ENCODE measurements at places on chromosomes 2 and 18.

DNA sequence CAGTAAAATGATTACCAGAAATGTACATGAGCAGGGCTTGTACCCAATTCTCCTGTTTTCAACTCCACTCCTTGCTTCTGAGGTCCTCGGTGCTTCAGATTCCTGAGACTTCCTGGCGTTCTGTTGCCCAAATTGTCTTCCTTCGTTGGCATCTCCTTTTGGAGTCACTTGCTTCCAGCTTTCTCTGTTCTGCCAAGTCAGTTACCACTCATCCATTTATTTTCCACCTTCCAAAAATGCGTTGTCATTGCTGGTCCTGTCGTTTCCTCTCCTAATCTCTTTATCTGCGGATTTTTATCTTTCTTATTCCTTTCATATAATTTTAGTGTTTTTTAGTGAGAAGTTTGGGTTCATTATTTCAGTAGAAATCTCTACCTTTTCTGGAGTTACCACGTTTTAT, 18.5 kb upstream of the EFR3B start:
- no peak for DNase-seq

DNA sequence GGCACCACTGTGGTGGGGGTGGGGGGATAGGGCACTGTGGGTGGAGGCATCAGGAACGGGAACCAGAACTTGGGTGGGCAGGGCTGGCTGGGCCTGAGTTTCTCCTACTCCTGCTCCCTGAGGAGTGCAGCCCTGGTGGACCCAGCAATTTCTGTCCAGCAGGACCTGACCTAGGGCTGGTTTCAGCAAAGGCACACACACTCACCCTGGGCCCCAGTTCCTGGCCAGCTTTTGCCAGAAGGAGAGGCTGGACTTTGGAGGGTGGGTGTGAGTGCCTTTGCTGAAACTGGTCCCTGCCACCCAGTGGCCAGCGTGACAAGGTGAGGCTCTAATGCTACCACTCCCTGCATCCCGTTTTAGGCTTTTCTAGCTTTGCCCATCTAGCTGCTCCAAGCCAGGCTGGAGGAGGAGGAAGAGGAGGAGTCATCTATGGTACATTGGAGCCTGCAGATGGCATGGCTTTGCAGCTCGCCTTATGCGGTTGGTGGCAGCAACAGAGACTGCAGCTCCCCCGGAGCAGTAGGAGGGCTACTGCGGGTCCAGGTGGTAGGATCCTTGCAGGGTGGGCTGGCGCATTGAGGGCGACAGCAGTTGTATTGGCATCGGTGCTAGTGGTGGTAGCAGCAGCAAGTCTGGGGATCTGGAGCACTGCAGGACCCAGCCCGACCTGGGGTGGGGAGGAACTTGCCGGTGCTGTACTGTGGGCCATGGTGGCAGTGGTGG, 40.4 kb upstream of the IMP4 start:
- DNase-seq, result no peak

DNA sequence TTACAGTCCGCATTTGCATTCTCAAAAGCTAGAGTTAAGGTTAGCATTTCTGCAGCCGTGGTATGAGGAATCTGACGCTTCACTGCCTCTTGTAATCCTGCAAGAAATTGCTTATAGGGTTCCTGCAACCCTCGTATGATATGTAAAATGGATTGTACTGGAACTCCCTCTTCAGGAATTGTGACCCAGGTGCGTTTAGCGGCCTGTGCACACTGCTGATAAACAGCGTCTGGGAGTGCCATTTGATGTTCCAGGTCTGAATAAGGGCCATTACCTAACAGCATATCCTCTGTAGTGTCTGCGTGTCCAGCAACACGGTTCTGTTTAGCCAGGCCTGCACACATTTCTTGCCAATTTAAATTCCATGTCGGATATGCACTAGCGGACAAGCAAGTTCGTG, 42.5 kb downstream of the CXCR4 start:
- DNase-seq, result no peak

DNA sequence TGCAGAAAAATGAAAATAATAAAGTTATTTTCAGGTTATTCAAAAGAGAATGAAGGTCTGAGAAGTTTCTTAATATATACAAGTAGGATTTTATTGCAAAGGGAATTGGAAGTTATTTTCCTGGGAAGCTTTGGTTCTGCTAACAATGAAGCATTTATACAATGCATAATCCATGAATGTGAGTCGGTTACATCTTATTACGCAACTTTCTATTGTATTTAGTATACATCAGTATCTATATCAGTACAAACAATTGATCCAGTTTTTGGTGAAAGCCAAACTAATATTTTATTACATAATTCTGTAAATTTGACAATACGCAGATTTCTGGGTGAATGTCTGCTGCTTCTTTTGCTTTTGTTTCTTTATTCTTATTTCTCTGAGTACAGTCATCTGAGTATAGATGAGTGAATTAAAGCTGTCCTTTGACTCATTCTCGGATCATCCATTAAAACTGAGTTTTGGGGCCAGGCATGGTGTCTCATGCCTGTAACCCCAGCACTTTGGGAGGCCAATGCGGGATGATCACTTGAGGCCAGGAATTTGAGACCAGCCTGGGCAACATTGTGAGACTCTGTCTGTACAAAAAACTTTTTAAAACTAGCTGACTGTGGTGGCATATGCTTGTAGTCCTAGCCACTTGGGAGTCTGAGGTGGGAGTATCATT, 108.5 kb downstream of the SOCS6 start:
- no peak for DNase-seq

DNA sequence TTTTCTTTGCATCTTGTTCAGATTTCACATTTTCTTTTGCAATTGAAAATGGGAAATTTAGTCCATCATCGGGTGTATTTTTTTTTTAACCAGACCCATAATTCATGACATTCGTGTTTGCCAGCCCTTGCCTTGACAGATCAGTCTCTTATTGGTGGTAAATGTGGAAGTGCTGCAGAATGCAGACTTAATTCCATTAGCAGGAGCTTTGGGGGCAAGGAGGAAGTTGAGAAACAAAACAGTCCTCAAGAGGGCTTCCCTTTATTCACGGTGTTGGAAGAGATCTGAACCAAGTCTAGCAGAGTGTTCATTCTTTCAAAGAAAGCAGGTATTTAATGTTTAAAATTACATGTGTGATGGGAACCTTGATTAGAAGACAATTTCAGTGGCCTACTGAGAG, 16.6 kb upstream of the RPE start:
- DNase-seq, result no peak

Measured in stimulated activated naive CD8-positive, alpha-beta T cell treated with anti-CD3 and anti-CD28 coated beads, Interleukin-15, Interleukin-2, amounts not matched to agents 100 U/mL and 50 U/mL, for 24 hours (primary cell).